ENCODE measurements at places on chromosomes 13 and 19. TPM values are rescaled to one million over a fixed set of nuclear protein-coding genes. Genes with fewer than 3 reads are reported as not detected.

DNA sequence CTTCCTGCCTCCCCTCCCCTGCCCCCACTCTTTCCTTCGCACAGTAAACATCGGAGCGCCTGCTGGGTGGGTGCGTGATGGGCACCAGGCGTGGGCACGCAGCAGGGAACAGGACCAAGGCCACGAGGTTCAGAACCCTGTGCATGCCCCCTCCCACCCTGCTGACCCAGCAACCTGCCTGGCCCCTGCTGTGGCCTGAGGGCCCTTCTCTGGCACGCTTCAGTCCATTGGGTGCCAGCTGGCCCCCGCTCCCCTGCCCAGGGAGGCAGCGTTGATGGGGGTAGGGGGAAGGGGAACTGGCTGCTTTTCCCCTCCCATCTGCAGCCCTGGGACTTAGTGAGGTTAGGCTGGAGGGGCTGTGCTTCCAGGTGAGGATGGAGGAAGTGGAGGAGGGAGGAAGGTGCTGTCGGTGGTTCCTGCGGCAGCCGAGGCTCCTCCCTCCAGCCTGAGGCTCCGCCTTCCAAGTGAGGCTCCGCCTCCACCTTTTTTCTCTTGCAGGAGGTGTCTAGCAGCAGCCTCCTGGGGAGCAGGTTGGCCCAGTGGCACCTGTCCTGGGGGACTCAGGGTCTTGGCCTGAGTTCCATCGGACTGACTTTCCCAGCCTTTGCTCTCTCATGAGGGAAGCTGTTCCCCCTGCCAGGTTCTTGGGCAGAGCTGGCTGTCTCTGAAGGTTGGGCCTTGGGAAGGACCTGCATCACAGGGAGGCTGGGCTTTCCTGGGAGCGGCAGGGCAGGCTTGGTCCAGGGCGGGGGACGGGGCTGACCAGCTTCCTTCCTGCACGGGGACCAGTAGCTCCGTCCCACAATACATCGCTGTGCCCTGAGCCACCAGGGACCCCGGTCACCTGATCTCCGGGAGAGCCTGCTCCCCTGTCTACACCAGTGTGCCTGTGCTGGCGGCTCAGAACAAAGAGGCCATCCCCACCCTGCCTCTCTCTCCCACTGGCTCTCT is 7.3 kb downstream of the PIAS4 start:
- no peak for DNase-seq

AZU1 gene
- 2.2 TPM for total RNA-seq

SELENOV gene
- total RNA-seq: 9.9 TPM

- DNase-seq: no peak
Observed at GRCh38 chr13:24927810-24928404, 163.9 kb downstream of the RNF17 start.

DNA sequence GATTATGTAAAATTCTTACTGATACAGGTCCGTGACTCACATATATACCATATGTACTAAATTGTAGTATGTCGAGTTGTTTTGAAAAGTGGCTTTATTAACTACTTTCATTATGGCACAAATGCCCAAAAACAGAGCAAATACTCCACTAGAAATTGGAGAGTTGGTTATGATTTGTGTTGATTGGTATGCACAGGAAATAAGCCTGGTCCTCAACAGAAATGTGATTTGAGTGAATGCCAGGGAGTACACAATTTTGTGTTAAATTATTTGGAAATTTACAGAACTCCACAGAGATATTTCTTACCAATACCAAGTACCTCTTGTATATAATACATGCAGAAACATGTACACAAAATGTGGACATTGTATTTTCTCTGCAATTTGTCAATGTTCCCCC is 676.7 kb downstream of the PCDH9 start:
- no peak for DNase-seq

GRCh38 chr13:80957019-80957655 is 616.2 kb upstream of the SPRY2 start:
- DNase-seq: no peak

Data from glutamatergic neuron (in vitro differentiated cells).